Stimulated activated CD8-positive, alpha-beta memory T cell treated with anti-CD3 and anti-CD28 coated beads, Interleukin-2, amount 100 ng/mL, for 1 hour (primary cell): ENCODE measurements at places on chromosomes 1 and 21.

DNA sequence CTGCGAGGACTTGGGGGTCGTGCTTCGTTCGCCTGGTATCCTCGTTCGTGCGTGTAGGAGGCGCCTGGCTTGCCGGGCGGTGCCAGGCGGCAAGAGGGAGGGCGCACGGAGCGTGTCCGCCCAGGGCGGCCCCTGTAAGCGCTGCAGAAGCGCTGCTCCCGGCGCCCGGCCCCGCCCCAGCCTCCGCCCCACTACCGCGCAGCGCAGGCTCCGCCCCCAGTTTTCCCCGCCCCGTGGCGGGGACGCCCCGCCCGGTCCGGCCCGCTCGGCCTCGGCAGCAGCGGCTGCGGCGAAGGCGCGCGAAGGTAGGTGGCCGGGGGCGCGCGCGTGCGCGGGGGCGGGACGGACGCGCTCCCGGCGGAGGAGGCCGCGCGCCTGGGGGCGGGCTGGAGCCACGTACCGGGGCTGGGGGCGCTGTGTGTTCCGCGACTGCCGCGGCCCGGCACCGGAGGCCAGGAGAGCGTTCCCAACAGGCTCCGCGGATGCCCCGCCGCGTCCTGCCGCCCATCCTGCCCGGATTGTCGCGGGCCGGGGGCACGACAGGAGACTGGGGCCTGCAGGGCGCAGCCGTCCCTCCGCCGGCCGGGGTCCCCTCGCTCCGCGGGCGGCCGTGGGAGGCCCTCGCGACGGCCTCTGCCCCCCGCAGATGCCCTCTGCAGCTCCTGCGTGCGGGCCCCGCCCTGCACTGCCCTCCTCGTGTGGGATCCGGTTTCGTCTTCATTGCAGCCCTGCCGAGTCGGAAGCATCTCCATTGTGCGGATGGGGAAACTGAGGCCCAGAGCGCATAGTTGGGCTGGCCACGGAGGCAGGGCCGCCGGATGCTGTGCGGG is 7.7 kb upstream of the CROCC start:
- peak; percentile 93 for DNase-seq

DNA sequence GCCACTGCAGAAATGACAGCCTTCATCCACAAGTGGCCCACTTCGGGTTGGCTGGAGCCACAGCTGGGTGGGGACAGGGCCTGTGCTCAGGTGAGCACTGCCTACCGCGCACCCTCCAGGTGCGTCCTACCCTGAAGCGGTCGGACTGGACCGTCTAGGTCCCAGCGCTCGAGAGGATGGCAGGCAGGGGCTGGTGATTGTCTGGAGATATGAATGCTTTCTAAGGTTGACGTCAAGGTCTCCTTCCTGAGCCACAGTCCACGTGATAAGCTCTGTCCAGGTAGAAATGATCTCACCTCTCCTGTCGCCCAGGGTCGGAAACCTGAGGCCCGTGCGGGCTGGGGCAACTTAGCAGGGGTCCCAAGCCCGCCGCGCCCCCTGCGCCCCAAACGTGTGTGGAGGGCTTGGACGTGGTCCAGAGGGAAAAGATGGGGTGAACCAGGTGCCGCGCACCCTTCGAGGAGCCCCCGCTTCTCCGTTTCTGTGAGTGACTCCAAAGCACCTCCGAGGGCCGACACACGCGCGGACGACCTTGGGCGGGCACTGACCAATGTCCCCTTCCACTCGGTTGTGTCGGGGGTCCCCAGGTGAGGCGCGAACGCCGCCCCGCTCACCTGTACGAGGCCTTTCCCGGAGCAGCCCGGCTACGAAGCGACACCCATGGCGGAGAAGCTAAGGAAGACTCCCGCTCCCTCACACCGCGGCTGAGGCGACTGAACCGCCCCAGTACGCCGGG is 853 bp upstream of the DOP1B start:
- DNase-seq: no peak

GRCh38 chr1:32765570-32766327 is 51.4 kb downstream of the YARS1 start:
- DNase-seq: no peak

- no peak for DNase-seq
These were observed 3.9 kb downstream of the NIT1 start for GRCh38 chr1:161121834-161122233.

DNA sequence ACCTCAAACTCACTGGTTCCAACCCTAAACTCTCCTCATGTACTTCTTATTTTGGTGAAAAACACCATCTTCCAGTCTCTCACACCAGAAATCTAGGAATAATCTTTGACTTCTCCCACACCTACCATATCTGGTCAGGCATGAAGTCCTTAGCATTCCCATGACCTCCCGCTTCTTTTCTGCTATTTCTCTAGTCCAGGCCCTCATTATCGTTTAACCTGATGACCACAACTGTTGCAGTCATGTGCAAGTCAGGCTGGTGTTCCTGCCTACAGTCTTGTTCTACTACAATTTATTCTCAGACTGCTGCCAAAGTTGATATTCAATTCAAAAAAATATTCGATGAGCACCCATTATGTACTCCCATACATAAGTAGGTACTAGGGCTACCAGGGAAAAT is 71.3 kb downstream of the PIK3R3 start:
- no peak for DNase-seq

GRCh38 chr1:90335558-90335957 is 340.6 kb downstream of the ZNF326 start:
- DNase-seq: no peak

GRCh38 chr1:234969581-234970400 is 158.8 kb downstream of the TOMM20 start:
- DNase-seq: no peak

- no peak for DNase-seq
These were observed 4.6 kb downstream of the LCE7A start for GRCh38 chr1:152864443-152864842.
